ENCODE measurements at places on chromosomes 6 and 20.
A peak's percentile ranks its signal among the peaks of the same experiment; 100 is the strongest.

DNA sequence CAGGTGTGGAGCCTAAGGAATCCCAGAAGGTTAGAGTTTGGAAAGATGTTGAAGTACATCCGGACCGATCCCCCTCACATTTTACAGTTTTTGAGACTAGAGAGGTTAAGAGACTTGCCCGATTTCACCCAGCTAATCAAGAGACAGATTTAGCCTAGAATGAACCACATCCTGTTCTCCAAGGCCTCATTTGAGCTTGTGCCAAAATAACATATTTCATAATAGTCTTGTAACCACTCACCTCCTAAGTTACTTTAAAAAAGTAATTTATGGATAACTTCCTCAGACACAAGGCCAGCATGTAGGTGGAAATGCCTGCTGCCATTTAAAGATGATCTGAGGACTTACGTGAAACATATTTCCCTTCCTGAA is 39.8 kb upstream of the ARHGAP18 start:
- DNase-seq = no peak

DNA sequence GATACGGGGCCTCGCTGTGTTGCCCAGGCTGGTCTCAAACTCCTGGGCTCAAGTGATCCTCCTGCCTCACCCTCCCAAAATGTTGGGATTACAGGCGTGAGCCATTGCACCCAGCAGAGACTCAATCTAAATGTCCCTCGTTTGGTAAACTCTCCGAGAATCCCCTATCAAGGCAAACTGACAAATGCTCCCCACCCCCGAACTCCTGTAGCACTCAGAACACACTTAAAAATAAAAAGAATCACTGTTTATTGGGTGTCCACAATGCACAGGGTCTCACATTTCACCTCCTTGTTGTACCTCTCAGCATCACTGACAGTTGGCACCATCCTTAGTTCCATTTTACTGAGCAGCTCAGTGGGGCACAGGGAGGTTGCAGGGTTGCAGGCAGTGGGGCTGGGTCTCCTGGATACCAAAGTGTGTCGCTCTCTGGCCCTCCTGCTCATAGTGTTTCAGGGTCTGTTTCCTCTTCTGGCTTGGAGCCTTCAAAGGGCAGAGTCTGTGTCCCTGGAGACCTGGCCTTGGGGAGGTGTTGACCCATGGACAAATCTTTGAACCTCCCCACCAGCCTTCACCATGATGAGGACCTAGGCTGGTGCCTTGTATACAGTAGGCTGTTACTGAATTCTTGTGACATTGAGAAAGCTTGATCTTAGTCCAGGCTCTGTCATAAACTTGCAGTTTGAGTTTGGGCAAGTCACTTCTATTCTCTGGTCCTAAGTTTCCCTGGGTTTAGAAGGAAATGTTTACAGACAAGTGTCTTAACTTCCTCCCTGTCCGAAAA is 8.5 kb upstream of the SRC start:
- DNase-seq = no peak

DNA sequence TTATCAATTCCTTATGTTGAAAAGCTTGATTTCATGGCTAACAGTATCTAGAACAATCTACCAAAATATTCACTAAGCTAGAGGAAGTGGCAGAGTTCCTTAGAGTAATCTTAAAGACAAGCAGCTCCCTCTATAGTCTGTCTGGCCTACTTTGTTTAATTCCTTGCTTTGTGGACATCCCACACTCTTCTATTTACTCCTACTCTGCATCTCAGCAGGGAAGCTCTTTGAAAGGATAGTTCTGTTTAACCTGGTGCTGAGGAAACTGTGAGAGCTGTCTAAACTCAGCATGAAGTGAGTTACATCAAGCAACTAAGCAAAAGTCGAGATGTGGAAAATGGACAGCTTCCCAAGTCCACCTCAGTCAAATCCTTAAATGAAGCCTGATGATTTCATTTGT is 4.3 kb downstream of the REV3L start:
- peak; percentile 25 for DNase-seq

DNA sequence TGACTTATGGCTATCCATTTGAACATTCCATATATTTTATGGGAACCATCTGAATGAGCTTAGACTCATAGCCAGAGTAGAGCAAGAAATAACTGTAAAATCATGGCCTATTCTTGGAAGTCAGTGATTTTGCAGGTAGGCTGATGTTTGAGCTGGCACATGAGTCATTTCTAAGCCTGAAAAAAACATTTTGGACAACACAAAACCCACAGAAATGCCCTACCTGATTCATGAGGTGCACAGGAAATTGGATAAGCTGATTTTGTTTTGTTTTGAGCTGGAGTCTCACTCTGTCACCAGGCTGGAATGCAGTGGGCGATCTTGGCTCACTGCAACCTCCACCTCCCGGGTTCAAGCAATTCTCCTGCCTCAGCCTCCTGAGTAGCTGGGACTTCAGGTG is 443.0 kb downstream of the PKHD1 start:
- no peak for DNase-seq

GRCh38 chr6:44245912-44246662 is 814 bp upstream of the HSP90AB1 start:
- DNase-seq = peak; percentile 83

- no peak for DNase-seq
Measured at GRCh38 chr6:89873721-89874120, 20.5 kb upstream of the GJA10 start.

DNA sequence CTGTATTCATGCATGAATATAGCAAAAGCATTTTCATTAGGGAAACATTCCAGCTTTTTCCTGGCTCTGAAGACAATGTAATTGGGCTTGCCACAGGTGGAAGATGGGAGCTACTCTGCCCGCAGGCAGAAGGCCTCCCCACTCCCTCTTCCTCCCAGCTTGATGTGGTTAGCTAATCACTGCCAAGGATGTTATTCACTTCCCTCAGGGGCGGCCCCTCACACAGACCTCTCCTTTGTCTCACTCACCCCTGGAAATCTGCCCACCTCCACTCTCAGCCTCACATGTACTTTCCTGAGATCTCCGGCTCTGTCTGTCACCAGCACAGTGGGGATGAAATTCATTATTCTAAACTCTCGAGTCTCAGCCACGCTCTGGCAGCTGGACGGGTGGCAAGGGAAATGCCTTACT is 100.7 kb downstream of the ANKRD60 start:
- no peak for DNase-seq

- DNase-seq = no peak
Measured at GRCh38 chr6:134015719-134016557, 36.5 kb downstream of the SLC2A12 start.

GRCh38 chr6:12943549-12943948 is 227.0 kb downstream of the PHACTR1 start:
- DNase-seq = no peak

DNA sequence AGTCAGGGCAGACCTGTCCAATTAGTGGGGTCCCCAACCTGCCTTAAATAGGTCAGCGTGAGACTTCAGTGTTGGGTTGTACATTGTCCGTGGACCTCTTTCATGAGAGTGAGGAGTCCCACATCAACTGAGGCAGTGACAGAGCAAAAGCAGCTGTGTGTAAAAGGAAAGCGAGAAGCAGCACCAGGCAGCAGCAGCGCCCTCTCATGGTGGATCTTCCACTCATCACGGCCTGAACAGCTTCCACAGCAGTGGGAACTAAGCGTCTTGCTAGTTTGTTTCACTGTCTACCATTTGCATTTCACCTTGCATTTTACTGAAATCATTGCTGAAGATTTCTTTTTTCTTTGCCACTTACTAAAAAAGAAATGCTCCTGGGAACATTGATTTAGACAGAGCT is 333.8 kb downstream of the PKHD1 start:
- DNase-seq = no peak

All from germinal center (tissue), 1 donor.